Cardiac fibroblast (primary cell): ENCODE measurements at places on chromosomes 11 and 22.

DNA sequence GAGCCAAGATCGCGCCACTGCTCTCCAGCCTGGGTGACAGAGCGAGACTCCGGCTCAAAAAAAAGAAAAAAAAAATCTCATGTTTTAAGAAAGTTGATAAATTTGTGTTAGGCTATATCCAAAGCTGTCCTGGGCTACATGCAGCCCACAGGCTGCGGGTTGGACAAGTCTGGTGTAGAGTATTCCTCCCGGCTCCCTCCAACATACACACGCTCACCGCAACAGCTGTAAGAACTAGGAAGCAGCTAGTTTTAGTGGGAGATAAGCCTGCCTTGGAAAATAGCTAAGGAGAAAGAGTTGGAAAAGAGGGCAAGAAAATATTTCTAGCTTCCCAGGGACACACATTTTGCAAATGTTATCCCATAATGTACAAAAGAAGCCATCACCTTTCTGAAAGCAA is 46.6 kb downstream of the CELF1 start:
- peak; percentile 46 for DNase-seq

DNA sequence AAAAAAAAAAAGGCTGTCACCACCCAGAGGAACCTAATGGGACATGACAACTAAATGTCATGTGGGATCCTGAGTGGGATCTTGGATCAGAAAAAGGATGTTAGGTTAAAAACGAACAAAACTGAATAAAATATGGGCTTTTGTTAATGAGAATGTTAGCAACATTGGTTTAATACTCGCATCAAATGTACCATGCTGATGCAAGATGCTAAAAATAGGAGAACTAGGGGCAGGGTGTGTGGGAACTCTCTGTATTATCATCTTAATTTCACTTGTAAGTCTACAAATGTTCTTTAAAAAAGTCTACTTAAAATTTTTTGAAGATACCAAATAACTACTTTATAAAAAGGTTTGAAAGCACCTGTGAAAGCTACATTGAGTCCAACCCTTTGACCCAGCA is 88.8 kb upstream of the PRR5 start:
- no peak for DNase-seq

DNA sequence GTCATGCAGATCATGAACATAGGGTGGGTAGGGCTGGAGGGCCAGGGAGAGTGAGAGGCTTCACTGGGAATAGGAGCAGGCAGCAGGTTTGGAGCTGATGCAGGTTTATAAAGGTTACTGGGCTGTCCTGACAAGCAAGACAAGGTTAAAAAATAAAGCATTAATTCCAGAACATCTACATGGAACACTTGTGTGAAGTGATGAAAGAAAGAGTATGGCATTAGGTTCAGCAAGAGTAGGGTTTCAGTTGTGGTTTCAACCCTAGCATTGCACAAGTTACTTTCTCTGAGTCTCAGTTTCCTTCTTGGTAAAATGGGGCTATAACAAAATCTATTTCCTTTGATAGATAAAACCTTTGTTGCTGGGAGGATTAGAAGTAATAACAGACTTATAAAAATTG is 114.6 kb upstream of the SESN3 start:
- no peak for DNase-seq

DNA sequence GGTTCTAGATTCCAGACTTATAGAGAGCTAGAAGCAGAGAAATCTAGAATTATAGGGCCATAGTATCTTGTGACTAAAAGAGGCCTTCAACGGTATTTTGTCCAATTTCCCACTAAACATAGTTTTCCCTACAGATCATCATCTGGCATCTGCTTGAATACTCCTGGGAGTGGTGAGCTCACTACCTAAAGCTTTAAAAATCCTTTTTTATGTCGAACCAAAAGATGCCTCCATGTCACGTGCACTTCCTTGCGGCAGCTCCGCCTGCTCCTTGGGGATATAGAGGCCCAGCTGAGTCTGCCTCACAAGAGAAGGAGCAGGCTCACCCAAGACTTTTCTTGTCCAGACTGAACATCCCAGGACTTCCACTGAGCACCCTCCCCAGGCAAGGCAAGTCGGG is 4.3 kb upstream of the MB start:
- peak; percentile 76 for DNase-seq

- DNase-seq: no peak
Measured at GRCh38 chr11:46599340-46600193, 5.7 kb upstream of the AMBRA1 start.

DNA sequence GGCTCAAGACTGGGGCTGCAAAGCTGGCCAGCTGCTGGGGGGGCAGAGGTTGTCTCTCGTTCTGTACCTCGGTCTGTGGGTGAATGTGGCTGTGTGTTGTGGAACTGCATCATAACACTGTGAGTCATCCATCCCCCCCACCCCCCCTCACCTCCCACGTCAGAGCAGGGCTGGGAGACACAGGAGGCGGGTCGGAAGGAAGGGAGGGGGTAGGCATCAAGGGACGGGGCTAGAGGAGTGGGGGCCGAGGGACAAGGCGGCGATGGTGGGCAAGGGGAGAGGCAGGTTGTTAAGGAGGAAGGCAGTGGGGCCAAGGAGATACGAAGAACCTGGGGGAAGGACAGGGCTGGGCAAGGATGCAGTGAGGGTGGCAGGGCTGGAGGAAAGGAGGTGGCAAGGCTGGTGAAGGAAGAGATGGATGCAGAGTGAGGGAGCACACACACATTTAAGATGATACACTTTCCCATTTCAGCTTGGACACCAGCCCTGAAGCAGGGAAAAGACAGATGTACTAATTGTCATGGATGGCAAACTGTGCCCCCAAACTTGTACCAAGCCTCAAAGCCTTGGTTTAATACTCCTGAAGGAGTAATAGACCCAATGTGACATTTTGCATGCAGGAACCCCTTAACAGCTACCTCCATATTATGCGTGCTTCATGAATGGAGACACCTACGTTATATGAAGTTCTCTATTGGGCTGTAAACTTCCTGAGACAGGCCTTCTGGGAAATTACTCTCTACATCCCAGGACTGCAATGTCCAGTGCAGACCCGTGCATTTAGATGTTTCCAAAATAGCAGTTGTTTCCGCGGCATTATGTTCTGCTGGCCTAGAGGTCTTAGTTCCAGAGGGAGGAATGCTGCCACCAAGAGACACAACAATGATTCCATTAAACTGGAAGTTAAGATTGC is at the start of gene YPEL4:
Gene YPEL4, minus strand, starts transcription at position 87 of the 913 bp plus-strand sequence. CDS start 2,805 bp downstream, outside the sequence.
- DNase-seq: peak; percentile 74

- peak; percentile 99 for DNase-seq
Measured at GRCh38 chr11:65919141-65919572, at the start of gene DRAP1. DRAP1 (plus strand) TSS chr11:65919426; CDS start chr11:65919502, 76 bp downstream.

GRCh38 chr11:112962579-112963367 is 1.6 kb downstream of the NCAM1 start:
- no peak for DNase-seq

DNA sequence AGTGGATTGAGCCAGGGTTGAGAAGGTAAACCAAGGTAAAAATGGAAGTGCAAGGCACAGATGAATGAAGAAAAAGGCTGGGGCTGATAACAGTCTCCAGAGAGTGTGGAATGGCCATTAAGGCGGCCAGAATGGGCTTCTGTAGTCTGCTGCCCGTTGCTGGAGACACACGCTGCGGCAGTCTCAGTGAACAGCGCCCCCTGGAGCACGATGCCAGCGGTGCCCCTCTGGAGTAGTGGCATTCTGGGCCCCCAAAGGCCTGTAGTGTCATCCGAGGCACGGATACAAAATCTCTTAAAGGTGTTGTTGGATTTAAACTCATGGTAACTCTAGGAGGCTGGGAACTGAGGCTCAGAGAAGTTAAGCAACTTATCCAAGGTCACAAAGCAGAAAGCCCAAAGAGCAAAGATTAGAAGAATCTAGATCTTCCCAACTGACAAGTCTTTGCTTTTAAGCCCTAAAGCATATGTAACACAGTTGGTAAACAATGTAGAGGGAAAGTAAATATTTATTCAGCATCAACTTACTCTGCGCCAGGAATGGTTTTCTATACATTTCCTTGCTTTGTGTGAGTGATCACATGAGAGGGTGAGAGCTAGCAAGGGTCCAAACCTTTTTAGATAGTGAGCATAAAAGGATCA is 18.2 kb downstream of the KCNJ1 start:
- DNase-seq: peak; percentile 59

- peak; percentile 50 for DNase-seq
Measured at GRCh38 chr11:27972522-27973170, 135.3 kb downstream of the KIF18A start.

GRCh38 chr11:39664023-39664422 is 1795.4 kb downstream of the LRRC4C start:
- no peak for DNase-seq

DNA sequence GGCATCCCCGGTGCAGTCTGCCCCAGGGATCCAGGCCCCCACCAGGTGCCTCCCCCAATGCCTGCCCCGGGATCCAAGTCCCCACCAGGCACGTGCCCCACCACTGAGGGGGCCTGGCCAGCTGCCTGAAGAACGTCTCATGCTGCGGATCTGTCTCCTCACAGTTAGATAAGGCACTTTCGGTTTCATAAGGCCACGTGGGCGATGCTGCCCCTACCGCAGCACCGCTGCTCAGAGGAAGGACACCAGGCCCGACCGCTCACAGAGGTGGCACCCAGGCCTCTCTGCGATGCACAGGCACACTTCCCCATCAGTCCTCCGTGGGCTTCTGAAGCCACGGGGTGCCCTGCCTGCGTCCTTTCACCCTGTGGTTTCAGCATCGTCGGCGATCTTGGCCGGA is 68.1 kb upstream of the BID start:
- no peak for DNase-seq

DNA sequence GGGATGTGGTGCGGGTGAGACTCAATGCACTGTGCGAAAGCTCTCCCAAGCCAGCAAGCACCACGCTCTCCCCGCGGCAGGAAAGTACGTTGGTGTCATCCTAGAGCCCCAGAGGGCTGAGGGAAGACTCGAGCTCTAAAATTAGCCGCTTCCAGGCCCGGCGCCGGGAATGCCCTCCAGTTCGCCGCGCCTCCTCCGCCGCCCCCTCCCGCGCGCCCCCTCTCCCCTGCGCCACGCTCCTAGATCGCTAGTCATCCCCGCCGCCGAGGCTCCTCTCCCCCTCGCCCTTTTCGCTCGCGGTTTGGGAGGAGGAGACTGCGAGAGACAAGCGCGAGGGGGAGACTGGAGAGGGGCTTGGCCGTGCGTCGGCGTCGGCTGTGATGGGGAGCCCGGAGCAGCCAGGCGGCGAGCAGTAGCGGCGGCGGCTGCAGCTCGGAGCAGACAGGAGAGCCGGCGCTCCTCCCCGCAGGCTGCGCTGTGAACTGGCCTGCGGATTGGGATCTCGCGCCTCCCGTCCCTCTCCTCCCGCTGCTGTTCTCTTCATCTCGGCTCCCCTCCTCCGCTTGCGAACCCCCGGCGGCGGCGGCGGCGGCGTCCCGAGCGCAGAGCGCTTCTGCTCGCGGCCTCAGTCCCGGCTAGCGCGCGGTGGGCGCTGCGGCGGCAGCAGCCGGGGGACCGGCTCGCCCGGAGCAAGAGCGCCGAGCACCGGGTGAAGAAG is at the start of gene FAT3:
Gene FAT3, plus strand, starts transcription at position 412 of the 718 bp plus-strand sequence. CDS start 127,295 bp downstream, outside the sequence.
- peak; percentile 44 for DNase-seq

DNA sequence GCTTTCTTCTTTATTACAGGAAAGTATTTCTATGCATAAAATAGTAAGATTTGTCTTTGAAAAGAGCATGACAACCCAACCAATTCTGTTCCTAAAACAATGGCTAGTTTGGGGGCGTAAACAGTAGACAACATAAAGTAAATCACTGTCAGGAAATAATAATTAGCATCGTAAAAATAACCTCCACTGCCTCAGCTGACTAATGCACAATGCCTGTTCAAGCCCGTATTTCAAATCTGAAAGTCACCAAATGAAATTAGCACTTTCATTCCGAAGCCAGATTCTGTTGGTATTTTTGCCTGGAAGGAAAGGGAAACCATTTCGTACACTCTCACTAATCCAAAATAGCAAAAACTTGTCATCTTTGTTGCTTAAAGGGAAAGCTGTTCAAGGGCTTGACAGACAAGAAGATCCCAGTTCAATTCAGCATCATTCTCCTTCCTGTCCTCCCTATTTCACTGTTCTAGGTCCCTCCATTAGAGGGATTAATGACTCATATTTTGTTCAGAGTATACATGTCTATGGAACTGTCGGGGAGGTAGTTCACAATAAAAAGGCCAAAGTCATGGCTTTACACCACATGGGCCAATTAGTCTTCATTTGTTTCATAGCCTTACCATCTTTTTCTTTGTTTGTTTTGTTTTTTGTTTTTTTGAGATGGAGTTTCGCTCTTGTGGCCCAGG is 154.7 kb downstream of the CADM1 start:
- DNase-seq: no peak

GRCh38 chr11:28757725-28758515 is 649.7 kb downstream of the METTL15 start:
- peak; percentile 88 for DNase-seq

DNA sequence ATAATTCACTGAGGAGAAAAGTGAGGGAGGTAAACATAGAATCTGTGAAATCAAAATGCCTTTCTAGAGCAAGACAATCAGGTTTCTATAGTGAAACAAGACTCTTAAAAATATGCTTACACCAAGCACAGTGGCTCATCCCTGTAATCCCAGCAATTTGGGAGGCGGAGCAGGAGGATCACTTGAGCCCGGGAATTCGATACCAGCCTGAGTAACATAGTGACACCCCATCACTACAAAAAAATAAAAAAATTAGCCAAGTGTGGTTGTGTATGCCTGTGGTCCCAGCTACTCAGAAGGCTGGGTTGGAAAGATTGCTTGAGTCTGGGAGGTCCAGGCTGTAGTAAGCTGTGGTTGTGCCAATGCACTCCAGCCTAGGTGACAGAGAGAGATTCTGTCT is 43.2 kb upstream of the ME3 start:
- DNase-seq: no peak

DNA sequence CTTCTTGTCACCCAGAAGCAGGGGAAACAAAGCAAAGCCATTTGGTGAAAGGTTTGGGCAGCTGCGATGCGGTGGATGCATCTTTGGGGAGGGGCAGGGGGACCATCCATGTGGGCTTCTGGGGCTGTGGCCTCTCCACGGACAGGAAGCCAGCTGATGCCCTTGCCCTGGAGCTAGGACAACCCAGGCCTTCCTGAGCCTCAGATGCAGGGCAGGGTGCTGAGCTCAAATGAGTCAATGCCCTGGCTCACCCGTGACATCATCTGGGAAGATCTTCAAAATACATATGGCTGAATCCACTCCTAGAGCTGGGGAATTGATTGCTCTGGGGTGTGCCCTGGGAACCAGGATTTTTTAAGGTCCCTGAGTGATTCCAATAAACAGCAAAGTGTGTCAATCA is 1418.2 kb downstream of the TBC1D22A start:
- DNase-seq: no peak

DNA sequence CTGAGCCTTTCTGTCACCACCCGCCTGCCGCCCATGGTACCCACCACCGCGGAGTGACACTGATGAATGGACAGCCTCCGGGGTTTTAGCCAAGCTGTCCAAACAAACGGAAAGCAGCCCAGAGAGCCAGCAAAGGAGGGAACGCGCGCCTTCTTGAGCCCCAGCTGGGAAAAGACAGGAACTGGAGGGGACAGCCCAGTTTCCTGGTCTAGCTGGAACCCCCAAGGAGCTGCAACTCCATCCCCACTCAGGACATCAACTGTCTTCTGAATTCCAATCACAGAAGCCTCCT is 33.7 kb downstream of the SHISAL1 start:
- DNase-seq: no peak

DNA sequence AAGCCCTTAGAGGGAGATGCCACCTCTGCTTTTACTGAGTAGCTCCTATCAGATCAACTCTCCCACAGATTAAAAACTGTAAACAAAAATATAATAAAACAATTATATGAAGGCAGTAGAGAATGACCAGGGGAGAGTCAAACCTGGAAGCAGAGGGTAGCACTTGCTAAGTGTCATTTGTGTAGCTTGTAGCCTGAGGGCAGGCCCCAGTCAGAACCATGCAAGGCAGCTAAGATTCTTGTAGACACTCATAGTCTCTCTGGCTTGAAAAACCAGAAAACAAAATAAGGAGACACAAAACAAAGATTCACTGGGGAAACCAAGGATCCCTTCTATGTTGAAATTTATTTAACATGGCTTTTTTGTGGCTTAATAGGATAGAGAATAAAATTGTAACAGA is 110.4 kb downstream of the WNT11 start:
- no peak for DNase-seq
